ENCODE measurements at places on chromosomes 6 and 20.

DNA sequence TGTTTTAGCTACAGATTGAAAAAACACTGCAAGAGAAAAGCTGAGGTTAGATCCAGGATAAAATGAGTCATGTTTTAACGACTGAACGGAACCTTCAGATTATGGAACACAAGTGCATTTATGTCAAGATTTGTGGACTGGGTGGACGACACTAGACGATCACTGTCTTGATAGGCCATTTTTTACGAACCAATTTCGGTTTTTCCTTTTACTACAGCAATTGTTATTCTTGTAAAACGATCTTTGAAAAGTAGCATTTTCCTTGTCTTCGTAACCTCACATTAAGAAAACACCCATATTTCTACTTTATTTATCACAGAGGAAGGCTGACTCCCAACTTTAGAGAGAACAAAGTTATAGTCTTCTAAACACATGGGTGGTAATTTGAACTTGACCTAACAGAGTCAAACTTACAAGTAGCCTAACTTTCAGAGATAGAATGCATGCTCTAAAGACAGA lies 294.2 kb upstream of the TCF21 start:
- no peak for DNase-seq

DNA sequence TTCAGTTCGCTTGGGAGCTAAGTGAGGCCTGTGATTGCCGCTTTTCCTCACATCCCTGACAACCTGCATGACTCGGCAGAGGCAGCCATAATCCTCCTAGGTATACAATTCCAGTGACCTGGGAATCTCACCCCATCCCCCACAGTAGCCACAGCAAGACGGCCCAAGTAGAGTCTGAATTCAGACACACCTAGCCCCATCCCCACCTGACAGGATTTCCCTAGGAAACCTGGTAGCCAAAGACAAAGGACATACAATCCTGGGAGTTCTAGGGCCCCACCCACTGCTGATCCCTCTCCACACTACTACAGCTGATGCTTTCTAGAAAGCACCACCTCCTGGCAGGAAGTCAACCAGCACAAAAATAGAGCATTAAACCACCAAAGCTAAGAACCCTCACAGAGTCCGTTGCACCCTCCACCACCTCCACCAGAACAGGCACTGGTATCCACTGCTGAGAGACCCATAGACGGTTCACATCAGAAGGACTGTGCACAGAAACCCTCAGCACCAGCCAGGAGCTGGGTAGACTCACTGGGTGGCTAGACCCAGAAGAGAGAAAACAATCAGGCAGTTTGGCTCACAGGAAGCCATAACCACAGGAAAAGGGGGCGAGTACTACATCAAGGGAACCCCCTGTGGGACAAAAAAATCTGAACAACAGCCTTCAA lies 17.9 kb upstream of the RUNX2 start:
- DNase-seq: no peak

DNA sequence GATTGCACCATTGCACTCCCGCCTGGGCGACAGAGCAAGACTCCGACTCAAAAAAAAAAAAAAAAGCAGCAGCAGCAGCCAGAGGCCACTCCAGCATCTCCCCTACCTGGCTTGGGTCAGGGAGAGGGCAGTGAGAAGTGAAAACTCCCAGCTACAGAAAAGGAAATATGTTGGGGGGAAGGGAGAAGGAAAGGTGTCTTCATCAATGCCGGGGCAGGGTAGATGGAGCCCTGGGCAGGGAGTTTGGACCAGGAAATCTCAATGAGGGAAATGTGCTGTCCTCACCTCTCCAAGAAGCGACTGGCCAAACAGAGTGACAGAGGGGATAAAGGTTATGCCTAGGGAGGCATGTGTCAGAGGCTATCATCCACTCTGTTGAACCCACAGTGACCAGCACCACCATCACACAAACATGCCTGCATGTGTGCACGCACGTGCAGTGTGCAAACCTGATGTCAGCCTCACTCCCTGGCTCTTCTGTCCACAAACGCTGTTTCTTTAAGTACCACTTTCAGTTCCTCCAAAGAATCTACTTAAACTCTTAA lies 887 bp upstream of the AIF1 start:
- DNase-seq: no peak

DNA sequence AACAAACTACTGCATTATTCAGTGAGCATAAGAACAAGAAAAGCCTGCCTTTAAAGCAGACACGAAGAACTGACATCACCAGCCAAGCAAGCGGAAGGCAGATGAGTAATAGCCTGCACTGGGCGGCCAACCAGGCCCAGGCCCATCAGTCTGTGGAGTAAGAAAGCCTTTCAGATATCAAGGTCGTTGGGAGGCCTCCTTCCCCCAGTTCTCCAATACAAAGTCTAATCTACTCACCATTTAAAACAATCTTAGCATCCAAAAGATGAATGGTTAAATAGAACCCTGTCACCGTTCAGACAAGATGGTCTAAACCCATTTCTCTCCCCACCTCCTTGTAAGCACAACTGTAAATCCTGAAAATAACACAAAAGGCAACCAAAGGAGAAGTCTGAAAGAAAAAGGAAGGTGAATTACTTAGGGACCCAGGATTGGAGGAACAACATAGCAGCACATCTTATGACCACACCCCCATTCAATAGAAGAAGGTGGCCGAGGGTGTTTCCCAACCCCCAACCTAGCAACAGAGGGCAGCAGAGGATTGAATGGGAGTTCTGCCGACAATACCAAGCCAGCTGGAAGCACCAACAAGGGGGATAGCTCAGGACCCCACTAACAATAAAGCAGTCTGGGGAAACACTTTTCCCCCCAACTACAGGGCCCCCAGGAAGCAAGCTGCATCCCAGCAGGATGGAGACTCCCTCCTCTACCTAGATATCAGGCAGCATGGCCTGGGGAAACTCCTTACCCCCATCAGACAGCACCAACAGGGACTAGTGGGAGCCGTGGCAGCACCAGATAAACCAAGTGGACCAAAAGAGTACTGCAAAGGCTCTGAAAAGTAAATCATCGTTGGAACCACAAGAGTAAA lies 67.9 kb downstream of the ZHX3 start:
- no peak for DNase-seq

DNA sequence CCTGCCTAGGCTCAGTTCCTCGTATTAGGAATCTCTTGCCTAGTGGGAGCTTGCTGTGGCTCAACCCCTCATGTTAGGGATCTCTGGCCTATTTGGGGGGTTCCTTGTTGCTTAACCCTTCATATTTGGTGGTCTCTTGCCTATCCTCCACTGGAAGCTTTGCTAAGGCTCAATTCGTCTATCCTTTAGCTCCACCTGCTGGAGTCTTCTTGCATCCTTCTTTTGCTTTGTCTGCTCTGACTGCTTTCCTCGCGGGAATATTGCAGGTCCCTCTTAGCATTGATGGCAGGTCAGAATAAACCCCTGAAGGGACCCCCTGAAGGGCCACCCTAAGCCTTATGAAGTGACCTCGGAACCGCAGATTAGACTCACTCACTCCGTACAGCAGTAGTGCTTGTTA lies 203.0 kb upstream of the TBX18 start:
- DNase-seq: no peak

GRCh38 chr6:55497694-55498093 lies 81.3 kb downstream of the HMGCLL1 start:
- no peak for DNase-seq

DNA sequence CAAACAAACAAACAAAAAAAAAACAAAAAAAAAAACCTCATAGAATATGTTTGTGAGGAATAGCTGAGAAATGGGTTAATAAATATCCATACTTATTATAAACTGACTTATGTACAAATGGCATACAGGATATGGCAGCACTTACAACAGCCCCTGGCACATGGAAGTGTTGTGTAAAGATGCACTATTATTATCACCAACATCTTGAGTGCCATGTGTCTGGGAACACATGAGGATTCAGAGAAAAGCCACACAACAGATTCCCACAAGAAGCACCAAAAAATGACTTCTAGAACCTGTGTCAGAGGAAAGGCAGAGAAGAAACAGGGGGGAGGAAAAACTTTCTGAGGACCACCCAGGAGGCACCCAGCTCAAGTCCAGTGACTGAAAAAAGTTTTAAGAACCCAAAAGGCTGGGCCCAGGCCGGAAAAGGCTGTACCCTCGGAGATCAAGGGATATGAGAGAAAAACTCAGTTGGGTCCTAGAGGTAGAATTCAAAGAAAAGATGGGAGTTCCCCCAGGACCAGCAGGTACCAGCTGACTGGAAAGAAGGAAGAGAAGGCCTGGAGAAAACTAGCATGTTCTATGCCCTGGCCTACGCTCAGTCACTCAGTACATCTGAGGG lies 9.4 kb upstream of the TAF8 start:
- DNase-seq: no peak

DNA sequence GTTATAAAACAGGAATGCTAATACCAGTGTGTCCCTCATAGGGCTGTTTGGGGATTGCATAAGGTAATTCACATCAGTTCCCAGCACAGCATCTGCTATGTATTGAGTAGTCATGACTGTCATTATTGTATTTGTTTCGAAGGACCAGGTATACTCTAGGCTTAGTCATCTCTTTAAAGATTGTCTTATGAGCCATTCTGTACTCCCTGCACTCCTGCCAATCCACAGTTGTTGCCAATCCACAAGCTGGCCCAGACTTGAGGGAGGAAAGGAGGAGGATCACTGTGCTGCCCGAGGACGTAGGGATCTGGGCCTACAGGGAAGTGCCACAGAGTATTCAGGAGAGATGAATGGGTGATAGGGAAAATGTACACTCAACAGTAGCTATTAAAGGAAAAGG lies 113.0 kb upstream of the TIAM2 start:
- DNase-seq: no peak

DNA sequence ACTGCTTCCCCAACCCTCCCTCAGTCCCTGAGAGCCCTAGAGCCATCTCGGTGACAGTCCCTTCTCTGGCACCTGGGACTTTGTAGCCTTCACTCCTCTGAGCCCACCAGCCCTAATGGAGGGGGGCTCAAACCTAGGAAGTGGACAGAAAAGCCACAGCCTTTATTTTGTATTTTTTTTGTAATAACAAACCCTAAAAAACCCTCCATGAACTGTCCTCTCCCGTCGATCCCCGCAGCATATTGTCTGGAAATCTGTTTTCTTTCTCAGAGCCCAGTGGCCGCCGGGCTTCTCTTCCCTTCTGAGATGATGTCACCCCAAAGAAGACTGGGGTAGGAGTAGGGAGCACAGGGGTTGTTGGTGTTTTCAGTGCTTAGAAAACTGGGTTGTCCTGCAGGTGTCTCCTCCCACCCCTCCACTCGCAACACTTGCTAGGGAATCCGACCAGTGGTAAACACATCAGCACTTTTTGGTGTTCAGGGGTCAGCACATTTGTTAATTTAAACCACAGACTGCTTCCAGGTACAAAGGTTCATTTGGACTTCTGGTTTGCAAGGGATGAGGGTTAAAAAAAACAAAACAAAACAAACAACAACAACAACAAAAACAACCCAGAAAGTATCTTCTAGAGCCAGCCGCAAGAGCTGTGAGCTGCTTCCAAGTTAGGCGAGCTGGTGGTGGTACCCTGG lies 9.9 kb downstream of the PAX1 start:
- no peak for DNase-seq

- no peak for DNase-seq
Observed at GRCh38 chr6:98648211-98648914, 186.0 kb upstream of the POU3F2 start.

- DNase-seq: no peak
Observed at GRCh38 chr6:25537349-25538018, 114.5 kb upstream of the SCGN start.

DNA sequence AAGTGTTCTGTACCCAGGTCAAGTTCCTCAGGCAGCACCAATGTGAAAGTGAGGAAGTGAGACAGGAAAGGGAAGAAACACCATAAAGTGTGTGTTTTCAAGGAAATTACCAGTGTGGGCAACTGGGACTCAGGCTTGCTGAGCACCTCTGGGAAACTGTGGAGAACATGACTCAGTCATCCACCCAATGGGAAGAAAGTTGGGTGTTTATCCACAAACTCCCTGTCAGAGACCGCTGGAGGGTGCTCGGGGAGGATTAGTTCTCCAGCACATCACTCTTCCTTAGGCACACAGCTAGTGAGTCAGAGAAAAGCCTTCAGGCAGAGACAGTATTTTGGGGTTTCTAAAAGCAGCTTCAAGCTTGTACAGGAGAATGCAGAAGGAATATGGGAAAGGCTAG lies 93.6 kb downstream of the PCSK2 start:
- DNase-seq: no peak
